NCI-H187 treated with DMSO at 0.1 percent for 48 hours (cell line): ENCODE measurements at places on chromosomes 11 and 22.

GRCh38 chr11:101880222-101880621 lies 34.6 kb upstream of the CEP126 start:
- DNase-seq, result no peak

DNA sequence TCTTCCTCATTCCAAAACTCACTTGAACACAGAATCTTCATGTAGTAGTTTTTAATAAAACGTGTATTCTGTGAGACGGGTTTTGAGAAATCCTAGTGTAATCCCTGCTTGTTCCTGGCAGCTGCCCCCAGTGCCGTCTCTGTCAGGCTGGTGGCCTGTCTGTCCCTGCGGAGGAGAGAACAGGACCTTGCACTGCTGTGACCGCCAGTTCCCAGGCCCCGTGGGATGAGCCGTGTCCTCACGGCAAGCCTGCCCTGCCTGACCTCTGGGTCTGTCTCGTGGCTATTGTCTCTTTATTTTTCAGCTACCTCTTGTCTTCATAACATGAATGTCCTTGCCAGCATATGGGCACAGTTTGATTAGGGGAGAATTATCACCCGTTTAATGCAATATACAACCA lies 535.5 kb upstream of the B3GAT1 start:
- no peak for DNase-seq

DNA sequence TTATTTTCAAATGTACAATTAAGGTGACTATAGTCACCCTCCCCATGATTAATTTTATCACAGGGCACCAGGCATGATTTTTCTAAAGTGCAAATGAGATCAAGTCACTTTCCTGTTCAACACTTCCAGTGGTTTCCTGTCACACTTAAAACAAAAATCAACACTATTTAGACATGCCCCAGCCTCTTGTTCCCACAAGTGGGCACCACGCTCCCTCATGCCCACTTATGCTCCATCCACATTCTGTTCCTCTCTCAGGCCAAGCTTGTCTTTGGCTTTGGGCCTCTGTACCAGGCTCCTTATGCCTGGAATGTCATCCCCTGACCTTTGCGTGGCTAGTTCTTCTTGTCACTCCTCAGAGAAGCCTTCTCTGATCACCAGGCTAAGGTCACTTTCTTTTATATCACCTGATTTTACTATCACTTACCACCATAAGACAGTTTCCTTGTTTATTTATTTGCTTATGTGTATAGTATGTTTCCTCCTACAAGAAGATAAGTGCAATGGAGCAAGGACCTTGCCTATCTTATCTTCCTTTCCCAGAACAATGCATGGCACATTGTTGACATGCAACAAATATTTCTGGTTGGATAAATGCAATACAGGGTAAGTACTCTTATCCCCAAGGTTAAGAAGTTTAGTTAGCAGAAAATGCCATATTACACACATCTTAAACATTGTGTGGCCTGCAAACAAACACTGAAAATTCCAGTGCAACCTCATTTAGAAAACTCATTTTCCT lies 50.9 kb upstream of the PANX1 start:
- no peak for DNase-seq

- no peak for DNase-seq
Observed at GRCh38 chr11:125389339-125390166, 106.5 kb downstream of the FEZ1 start.

DNA sequence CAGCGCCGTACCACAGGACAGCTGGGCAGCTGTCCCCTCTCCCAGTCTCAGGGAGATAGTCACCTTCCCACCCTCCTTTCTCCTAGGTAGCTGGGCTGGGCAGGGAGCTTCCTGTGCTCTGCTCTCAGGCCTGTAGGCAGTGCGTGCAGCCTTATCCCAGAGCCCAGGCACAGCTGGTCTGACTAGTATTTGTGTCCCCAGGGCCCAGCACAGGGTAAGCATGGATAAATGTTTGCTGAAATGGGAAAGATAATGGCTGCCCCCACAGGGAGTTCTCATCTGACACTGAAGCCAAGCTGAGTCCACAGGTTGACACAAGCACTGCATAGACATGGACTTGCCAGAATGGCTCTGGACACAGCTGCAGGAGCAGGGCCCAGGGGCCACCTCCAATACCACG lies 9.8 kb downstream of the SLC15A3 start:
- DNase-seq, result no peak

GRCh38 chr11:72352859-72353551 lies 81.3 kb downstream of the CLPB start:
- no peak for DNase-seq

DNA sequence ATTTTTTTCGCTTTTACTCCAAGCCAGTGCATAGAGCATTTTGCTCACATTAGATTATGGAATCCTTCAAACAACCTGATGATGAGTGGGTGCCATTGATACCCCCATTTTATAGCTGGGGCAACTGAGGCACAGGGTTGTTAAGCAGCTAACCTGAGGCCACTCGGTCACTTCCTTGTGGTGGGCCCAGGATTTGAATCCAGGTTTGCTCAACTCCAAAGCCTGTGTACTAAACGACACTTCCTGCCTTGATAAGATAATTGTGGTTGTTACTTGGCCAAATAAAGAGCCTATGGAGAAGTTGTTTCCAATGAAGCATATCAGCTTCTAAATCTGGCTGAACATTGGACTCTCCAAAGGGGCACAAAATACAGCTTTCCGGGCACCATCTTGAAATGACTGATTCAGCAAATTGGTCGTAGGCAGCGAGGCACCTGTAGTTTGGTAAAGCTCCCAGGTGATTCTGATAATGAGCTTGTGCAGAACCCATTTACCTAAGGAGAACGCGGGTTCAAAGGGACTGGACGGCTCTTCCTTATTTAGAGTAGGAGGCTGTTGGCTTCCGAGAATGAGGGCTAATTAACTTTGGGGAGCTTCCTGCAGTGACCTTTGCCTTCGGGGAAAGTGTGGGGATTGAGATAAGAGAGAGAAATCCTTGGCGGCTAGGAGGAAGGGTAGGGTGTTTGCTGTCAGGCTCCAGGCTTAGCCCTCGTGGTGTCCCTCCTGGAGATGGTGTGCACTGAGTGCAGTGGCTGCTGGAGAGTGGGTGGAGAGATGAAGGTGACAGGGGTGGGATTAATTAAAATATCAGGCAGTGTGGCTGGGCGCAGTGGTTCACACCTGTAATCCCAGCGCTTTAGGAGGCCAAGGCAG lies 17.5 kb upstream of the EHF start:
- DNase-seq, result no peak

- no peak for DNase-seq
Observed at GRCh38 chr22:48407256-48407955, 1420.3 kb downstream of the BRD1 start.

GRCh38 chr22:45572444-45572843 lies 69.8 kb downstream of the FBLN1 start:
- no peak for DNase-seq

- no peak for DNase-seq
Observed at GRCh38 chr11:94032066-94032465, 10.9 kb downstream of the HEPHL1 start.

- DNase-seq, result peak; percentile 95
Observed at GRCh38 chr11:61041755-61042518, 60.4 kb upstream of the CD5 start.

GRCh38 chr22:49692499-49693225 lies 135.0 kb downstream of the BRD1 start:
- no peak for DNase-seq

- DNase-seq, result no peak
Observed at GRCh38 chr11:69003866-69004367, 9.1 kb downstream of the MRGPRF start.

- no peak for DNase-seq
Observed at GRCh38 chr11:17853280-17853679, 118.7 kb downstream of the KCNC1 start.

DNA sequence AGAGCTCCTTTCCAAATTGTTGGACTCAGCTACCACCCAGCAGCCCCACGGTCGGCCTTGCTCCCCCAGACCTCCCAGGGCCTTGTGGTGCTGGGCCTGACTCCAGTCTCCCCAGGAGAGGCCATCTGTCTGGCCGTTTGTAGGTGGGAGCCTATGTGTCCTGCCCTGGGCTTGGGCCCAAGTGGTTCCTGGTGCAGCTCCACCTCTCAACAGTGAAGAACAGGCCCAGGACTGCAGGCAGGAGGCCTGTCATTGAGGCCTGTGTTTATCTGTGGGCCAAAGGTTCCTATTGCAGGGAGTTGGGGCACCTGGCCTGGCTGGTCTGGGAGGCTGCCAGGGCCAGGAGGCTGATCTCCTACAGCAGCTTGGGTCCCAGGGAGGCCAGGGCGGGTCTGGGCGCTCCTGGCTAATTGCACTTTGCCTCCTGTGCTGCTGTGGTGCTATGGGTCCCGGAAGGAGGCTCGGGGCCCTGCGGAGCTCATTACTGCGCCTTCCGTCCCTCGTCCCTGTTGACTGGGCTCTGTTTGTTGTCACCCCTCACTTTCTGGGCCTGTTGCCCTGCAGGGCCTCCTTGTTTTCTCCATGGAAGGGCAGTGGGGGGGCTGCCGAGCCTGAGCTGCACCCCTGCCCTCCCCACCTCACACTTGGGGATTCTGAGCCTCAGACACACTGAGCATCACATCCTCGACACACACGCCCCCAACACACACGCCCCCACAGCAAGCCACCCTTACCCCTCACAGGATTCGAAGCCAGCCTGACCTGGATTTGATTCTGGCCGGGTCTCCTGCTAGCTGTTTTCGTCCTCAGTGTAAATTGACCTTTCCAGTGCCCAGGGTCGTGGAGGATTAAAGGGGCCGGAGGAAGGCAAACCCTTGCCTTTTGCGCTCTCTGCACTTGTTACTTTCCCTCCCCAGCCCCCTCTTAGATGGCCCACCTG lies 6.8 kb upstream of the OMP start:
- no peak for DNase-seq

DNA sequence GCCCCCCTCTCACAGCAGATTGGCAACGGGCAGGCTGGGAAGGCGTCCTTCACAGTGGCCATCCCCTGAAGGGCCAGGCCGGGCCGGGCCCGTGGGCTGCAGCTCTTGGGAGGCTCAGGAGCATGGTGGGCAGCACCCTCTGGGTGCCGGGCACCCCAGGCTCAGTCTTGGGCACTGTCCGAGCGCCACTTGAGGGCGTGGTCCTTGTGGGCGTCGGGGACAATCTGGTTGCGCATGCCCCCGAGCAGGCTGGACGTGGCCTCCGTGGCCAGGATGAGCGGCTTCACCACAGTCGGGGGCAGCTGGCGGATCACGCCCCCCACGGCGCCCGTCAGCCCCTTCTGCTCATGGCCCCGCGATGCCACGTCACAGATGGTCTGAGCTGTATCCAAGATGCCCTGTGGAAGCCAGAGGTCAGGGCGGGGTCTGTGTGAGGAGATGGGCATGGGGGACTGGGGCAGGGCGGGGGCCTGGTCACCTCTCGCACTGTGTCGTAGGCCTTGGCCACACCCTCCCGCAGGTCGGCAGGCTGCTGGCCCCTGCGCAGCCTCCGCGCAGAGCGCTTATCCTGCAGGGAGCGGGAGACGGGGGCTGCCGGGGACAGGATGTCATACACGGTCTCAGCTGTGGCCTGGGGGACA lies 16.5 kb upstream of the EHD1 start:
- DNase-seq, result no peak

- no peak for DNase-seq
Observed at GRCh38 chr22:44589831-44590230, 91.8 kb upstream of the RTL6 start.

GRCh38 chr11:94656968-94657367 lies 89.8 kb downstream of the PIWIL4 start:
- DNase-seq, result no peak

- no peak for DNase-seq
Observed at GRCh38 chr11:65473278-65473860, 25.5 kb upstream of the MALAT1 start.

GRCh38 chr11:78069465-78069864 lies 5.8 kb downstream of the THRSP start:
- DNase-seq, result no peak

- DNase-seq, result no peak
Observed at GRCh38 chr11:841981-842369, 354 bp downstream of the POLR2L start.

- no peak for DNase-seq
Observed at GRCh38 chr22:48660790-48661740, 1166.6 kb downstream of the BRD1 start.

GRCh38 chr11:63020671-63021291 lies 5.1 kb upstream of the SLC22A8 start:
- DNase-seq, result no peak

- DNase-seq, result no peak
Observed at GRCh38 chr22:20444325-20444724, 6.7 kb upstream of the SCARF2 start.

- DNase-seq, result no peak
Observed at GRCh38 chr11:126115127-126115495, 52.4 kb upstream of the CDON start.

DNA sequence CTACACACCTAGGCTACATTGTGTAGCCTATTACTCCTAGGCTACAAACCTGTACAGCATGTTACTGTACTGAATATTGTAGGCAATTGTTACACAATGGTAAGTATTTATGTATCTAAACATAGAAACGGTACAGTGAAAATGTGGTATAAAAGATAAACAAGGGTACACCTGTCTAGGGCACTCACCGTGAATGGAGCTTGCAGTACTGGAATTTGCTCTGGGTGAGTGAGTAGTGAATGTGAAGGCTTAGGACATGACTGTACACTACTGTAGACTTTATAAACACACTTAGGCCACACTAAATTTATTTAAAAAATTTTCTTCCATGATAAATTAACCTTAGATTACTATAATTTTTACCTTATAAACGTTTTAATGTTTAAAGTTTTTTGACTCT lies 171.7 kb upstream of the NCAM1 start:
- DNase-seq, result no peak

- no peak for DNase-seq
Observed at GRCh38 chr11:94873916-94874540, 99.3 kb downstream of the CWC15 start.

DNA sequence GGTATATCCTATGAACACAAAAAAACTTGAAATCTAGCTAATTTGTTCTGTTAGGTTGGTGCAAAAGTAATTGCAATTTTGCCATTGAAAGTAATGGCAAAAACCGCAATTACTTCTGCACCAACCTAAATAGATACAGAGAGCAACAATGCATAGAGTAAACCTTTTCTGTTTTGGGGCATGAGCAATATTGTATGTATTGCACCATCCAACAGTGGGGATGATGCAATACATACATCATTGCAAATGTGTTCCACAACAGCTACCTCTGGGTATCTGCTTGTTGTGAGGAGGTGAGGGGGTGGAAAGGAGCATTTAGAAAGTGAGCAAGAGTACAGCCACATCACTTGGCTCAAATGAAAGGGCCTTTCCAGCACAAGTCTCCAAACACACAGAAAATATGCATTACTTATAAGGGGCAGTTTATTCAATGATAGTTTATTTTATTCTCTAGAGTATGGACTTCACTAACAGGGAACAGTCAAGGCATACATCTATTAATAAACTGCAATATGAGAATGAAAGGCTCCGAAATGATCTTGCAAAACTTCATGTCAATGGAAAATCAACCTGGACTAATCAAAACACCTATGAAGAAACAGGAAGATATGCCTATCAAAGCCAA lies 77.3 kb downstream of the DEUP1 start:
- no peak for DNase-seq

GRCh38 chr11:27699242-27699925 lies 871 bp downstream of the BDNF start:
- no peak for DNase-seq

GRCh38 chr11:115566180-115566764 lies 62.1 kb upstream of the CADM1 start:
- DNase-seq, result no peak

GRCh38 chr11:132942611-132943356 lies 589.5 kb downstream of the OPCML start:
- DNase-seq, result no peak

GRCh38 chr11:92104349-92104748 lies 120.3 kb upstream of the FAT3 start:
- DNase-seq, result no peak
